GM19239 (cell line): ENCODE measurements at places on chromosomes 11 and 22.

DNA sequence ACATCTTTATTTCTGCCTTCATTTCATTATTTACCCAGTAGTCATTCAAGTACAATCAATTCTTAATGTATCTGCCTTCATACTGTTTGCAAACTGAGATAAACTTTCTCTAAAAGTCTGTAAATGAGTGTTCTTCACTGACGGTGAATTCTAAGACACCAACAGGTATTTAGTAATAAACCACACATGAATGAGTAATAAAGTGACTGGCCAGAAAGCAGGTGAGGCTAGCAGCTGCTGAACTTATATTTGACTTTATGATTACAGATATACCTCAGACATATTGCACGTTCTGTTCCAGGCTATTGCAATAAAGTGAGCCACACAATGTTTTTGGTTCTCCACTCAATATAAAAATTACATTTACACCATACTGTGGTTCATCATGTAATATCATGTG is 1894.0 kb upstream of the RAG2 start:
- no peak for DNase-seq

DNA sequence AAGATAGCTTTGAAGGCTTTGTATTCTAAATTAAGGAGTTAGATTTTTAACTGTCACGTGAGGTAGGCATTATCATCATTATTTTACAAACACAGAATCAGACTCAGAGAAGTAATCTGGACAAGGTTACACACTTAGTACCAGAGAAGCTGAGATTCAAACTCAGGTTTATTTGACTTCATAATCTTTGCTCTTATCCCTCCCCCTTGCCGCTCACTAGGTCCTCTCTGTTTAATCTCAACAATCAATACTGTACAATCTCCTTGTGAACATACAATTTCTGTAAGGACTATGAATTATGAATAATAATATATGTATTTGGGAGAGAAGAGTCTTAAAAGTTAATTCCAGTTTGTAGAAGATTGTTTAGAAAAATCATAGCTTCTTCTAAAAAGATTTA is 5.2 kb upstream of the DNAJB7 start:
- no peak for DNase-seq

GRCh38 chr11:13261591-13262061 is 16.0 kb upstream of the BMAL1 start:
- no peak for DNase-seq

DNA sequence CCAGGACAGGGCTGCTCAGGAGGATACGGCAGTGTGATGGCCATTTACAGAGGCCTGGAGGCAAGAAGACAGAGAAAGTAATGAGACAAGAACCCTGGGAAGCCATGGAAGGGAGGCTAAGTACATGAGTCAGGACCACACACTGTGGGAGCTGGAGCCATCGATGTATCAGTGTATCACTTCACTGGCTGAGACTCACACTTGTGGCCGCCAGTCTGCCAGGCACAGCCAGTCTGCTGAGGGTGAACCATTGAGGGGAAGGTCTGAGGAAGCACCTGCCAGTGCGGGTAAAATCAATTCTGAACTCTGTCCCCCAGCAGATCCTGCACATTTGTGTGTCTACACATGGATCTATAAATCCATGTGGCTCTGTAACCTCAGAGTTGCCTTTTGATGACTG is 195.6 kb downstream of the GRIK4 start:
- no peak for DNase-seq

GRCh38 chr22:50019316-50019715 is 6.8 kb upstream of the IL17REL start:
- DNase-seq, result no peak

GRCh38 chr11:5722622-5723021 is 13.6 kb upstream of the OR56B1 start:
- DNase-seq, result no peak

DNA sequence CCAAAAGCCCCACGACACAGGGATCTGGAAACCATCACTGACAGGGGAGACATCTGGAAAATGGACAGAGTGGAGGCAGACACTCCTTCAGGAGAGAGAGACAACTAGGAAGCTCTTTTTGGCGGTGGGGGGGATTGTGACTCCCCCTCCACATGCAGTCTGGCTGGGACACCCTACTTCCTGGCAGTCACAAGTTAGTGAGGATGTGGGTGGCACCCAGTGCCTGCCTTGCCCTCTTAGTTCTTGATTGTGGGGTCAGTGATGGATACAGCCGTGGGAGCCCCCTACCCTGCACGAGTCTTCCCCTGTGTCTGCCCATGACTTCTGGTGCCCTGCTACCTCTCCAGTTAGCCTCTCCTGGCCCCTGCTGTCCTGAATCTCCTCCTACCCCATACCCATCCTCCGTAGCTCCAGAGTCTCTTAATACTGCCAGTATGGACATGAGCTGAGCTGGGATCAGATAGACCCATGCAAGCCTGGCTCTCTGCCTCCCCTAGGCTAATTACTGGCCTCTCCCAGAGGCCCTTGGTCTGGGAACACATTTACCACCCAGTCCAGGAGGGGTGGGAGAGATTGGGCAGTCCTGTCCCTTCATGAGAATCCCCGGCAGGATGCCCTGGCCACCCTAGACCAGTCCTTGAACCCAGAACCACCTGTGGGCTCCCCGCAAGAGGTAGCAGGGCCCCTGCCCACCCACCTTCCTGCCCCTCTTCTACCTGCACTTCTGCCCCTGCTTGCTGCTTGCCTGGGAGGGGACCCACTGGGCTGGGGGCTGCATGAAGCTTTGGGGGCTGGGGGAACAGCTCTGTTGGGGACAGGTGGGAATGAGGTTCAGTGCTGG is 22.8 kb downstream of the RHBDD3 start:
- DNase-seq, result no peak

- no peak for DNase-seq
Observed at GRCh38 chr11:14022821-14023220, 60.3 kb downstream of the SPON1 start.

DNA sequence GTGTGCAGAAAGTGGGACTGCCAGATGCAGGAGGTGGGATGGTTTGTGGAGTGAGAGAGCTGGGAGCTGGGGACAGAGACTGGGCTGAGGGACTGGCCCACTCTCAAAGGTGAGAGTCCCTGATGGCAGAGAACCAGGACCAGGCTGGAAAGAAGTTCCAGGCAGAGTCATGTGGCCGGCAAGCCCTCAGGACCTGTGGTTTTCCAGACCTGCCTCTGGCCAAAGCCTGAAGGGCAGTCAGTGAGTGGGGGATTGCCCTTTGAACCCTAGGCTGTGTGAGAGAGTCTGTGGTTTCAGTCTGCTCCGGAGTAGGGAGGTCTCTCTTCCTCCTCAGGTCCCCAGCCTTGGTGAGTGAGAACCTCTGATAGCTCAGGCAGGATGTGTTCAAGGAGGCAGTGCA is 17.0 kb downstream of the KCNC1 start:
- DNase-seq, result no peak

DNA sequence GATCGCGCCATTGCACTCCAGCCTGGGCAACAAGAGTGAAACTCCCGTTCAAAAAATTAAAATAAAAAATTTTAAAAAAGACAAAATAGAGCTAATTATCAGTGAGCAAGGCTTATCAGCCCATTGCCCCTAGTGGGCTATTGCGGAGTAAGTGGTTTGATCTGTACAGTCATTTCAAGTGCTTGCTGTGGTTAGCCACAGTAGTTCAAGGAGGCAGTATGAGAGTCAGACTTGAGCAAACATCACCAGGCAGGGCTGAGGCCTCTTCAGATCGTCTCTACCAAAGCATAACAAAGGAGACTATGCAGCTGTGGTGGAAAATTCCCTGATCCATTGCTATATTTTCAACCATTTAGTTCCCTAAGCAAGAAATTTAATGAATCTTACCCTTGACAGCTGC is 4.3 kb upstream of the SBF2 start:
- DNase-seq, result no peak

- DNase-seq, result no peak
Observed at GRCh38 chr11:84425673-84426072, 1139.5 kb upstream of the CCDC90B start.

GRCh38 chr22:44730022-44730393 is 22.4 kb upstream of the ARHGAP8 start:
- DNase-seq, result no peak

- no peak for DNase-seq
Observed at GRCh38 chr11:102347462-102348370, 702 bp downstream of the BIRC2 start.

GRCh38 chr11:74321487-74322188 is 10.2 kb upstream of the P4HA3 start:
- DNase-seq, result no peak

- DNase-seq, result no peak
Observed at GRCh38 chr11:77851503-77851902, 30.6 kb downstream of the AAMDC start.

DNA sequence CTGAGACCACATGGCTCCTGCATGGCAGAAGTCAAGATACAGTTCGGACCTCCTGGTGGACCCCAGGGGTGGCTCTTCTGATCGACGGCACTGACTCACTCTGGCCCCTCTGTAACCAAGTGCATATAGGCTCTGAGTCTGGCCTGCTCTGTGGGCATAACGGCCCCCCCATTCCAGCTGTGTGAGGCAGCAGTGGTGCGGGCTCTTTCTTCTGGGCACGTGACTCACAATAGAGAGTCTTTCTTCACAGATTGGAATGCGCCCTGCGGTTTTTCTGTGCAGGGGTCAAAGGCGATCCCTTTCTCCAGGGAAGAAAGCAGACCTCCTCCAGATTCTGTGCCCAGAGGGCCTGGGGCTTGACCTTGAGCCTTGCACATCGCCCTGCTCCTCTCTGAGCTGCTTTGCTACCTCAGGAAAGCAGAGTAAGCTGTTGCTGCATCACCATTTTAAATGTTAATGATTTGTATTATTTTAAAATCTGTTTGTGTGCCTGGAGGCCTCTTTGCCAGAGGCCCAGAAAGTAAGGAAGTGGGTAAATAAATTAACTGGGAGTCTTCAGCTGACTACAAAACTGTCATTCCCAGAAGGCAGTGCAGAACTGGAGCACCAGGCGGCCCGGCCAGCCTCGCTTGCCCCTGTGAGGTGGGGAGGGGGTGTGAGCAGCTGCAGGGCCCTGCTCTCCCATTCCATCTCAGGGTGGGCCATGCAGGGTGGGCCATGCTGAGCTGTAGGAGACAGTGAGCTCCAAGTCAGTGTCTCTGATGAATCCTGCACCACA is 199.0 kb downstream of the GRIK4 start:
- DNase-seq, result no peak

DNA sequence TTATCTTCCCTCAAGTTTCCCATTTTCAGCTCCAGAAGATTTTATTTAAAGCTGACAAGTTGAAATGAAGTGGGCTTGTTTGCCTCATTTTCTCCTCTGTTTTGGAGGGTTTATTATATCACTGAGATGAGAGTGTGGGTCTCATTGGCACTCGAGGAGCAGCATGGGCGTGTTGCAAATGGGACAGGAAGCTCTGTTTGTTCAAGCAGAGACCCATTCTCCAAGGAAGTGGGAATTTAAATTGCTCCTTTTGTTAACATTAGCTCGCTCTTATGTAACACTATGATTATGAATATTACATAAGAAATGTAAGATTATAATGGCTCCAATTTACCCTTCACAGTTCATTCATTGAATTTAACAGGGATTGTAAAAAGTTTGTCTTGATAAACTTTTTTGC is 317.7 kb upstream of the CTSC start:
- DNase-seq, result no peak

DNA sequence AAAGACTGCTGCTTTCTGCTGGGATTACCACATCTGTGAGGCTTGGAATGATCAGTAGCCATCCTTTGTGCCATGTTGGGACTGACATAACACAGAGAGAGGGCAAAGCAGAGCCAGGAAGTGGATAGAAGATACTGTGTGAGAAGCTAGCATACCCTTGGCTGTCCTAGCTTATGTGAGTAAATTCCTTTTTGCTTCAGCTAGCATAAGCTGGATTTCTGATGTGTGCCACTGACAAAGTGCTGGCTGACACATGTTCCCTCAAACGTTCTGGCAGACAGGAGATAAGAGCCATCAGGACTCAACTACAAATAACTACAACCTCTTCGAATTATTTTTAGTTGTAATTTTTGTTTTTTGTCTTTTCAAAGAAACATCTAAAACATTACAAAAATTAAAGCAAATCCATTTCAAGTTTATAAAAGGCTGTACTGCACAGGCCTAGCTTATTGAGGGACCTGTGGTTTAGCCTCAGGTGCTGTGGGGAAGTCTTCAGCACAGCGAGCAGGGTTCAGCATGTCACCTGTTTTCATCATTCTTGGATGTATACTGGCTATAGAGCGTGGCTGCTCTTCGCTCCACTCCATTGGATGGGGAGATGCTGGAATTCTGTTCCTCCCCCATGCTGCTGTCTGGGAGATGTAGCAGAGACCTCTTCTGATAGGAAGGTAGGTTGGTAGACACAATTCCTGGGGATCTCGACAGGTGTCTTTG is 120.9 kb downstream of the SWAP70 start:
- DNase-seq, result no peak

DNA sequence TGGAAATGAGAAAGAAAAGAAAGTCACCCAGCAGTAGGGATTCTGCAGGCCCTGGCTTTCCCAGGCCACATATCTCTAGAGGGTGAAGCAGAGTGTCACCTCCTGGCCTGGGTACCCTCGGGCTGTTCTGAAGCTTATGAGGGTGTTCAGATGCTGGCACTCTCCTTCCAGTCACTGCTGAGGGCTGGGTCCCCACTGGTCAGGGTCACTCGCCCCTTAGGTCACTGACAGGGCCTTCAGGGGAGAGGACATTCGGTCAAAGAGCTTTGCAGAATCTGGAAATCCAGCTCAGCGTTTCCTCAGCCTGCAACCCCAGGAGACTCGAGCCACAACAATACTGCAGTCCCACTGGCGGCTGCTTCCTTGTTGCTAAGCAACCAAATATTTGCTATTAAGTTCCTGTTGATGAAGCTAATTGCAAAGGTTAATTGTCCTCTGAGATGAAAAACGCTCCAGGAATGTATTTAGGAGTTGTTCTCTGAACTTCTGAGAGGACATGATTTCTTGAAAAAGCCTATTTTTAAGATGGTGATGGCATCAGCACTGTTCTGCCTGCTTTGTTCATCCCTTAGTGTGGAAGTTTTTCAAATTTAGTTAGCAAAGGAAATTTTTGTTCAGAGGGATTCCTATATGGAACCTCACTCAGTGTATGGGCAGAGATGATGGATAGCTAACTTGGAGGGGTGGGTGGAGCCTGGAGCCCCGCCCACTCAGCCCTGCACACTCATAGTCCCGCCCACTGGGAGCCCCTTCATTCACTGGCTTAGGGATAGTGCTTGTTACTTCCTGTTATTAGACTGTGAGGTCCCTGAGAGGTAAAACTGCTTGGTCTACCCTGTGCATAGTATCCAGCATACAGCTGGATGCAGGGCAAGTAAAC is 109.2 kb downstream of the CSNK2A3 start:
- DNase-seq, result peak; percentile 23

DNA sequence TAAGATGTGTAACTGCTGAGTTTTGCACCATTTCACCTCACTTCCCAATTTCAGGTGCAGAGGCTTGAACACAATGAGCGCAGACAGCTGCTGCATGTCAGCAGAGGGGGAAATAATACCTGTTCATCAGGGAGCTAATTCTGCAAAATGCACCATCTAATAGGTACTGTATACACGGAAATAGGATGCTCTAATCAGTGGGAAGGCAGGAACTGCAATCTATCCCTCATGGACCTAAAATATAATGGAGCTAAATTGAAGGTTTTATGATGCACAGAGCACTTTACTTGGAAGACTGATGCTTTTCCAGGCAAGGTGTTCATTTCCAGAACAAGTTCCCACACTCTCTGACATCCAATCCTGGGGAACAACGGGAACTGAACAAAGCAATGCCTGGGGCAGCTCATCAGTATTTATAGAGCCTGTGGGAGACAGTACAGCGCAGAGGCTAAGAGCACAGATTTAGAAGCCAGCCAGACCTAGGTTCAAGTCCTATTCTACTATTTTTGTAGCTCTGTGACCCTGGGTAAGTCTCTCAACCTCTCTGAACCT is 78.5 kb downstream of the TENM4 start:
- DNase-seq, result no peak
